Cortex of kidney (tissue), 1 donor: ENCODE measurements at places on chromosomes 6 and 20.

DNA sequence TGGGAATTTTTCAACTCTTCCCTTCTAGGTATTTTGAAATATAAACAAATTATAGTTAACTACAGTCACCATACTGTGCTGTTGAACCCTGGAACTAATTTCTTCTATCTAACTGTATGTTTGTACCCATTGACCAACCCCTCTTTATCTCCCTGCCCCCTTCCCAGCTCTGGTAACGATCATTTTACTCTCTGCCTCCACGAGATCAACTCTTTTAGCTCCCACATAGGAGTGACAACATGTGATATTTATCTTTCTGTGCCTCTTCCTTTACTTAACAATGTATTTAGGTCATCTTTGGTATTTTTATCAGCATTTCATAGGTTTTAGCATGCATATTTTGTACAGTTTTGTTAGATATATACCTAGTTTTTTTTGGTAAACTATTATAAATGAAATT, 45.9 kb downstream of the ASXL1 start:
- no peak for DNase-seq

- DNase-seq: no peak
These were observed 165.0 kb downstream of the VEGFA start for GRCh38 chr6:43934803-43935602.

DNA sequence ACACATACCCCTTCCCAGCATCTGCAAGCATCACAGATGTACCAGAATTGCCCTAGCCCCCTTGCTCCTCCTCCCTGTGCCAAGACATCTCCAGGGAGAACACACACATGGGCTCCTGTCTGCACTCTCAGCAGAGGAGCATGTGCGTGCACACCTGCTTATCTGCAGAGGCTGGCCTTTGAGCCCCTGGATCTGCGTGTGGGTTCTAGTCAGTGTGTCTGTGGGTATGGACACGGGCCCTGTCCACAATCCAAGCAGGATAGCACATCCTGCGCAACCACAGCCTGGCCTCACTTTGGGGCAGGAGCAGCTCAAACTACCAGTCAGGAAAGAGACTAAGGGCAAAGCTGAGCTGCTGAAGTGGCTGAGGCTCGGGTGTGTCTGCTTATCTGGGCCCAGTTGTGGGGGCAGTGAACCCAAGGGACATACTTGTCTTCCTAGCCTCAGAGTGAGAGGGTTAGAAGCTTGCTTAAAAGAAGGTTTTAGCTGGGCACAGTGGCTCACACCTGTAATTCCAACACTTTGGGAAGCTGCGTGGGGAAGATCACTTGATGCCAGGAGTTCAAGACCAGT, 41.0 kb downstream of the HM13 start:
- DNase-seq: no peak

- no peak for DNase-seq
These were observed 567.4 kb downstream of the CBLN4 start for GRCh38 chr20:55437798-55438415.

DNA sequence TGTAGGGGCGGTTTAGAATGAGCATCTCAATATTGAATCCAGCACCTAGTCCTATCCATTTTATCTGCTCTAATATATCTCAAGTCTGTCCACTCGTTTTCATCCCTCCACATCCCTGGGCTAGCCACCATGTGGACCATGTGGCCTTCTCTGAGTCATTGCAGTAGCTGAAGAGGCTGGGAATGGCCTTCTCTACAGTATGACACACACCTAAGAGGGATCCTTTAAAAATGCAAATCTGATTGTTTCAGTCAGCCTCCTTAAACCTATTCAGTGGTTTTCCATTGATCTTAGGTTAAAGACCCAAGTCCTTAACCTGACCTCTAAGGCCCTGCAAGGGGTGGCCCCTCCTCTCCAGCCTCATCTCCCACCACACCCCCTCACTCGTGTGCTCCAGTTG, 9.4 kb downstream of the RING1 start:
- no peak for DNase-seq

GRCh38 chr20:437787-438486, 24.4 kb downstream of the TBC1D20 start:
- no peak for DNase-seq

- DNase-seq: no peak
These were observed 138.2 kb upstream of the SLC22A16 start for GRCh38 chr6:110614586-110614985.

GRCh38 chr6:106716966-106717365, 87.6 kb downstream of the QRSL1 start:
- no peak for DNase-seq

- DNase-seq: no peak
These were observed 1.5 kb downstream of the CENPQ start for GRCh38 chr6:49464691-49465090.

DNA sequence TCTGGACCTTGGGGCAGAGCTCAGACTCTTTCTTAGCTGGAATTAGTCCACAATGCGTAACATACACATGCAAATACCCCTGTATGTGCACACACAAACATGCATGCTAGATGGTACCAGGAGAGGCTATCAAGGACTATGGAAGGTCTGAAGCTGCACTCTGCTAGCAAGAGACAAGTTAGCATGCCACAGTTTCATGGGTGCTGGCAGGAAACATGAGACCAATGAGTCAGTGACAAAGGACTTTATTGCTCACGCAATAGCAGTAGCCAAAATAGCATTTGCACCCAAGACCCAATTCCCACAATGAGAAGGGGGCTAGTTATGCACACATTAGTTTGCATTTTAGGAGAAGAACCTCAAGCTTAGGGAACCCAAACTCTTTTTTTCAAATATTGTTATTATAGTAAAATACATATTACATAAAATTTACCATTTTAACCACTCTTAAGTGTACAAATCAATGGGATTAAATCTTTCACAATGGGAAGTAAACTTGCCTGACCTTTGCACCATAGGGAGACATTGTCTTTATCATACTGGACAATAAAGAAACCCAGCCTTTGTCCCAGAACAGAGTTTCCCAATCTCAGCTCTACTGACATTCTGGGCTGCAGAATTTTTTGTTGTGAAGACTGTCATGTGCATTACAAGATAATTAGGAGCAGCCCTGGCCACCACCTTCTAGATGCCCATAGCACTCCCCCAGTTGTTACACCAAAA, 69.1 kb downstream of the NRSN1 start:
- DNase-seq: no peak

GRCh38 chr6:158834675-158835385, 15.7 kb upstream of the EZR start:
- no peak for DNase-seq

DNA sequence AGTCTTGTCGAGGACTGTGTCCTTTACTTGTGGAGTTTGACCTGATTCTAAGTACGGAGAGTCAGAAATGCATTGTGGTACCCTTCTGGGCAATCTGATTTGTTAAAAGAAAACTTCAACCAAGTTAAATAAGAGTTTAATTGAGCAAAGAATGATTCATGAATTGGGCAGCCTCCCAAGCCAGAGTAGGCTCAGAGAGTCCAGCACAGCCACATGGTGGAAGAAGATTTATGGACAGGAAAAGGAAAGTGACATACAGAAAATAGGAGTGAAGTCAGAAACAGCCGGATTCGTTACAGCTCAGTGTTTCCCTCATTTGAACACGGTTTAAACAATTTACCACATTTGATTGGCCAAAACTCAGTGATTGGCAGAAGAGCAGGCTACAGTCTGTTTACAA, 329.2 kb downstream of the DHX35 start:
- no peak for DNase-seq

- DNase-seq: no peak
These were observed 102.4 kb upstream of the SUPT3H start for GRCh38 chr6:45479834-45480751.

GRCh38 chr20:844473-845225, 11.1 kb downstream of the FAM110A start:
- DNase-seq: no peak

DNA sequence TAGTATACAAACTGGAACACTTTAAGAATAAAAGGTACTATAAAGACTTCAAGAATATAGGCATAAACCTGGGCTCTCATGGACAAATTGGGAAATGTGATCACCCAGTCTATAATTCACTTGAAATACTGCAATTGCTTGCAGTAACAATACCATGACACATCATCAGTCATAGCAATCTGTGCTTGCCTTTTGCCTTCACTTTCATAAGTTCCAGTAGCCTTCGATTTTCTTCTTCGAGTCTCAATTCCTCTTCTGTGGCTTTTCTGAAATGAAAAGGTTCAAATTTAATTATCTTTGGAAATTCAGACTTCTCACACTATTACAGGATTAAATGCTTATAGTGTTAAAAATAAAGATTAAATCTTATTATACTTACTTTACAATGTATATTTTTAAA, 96.3 kb upstream of the ZBTB24 start:
- no peak for DNase-seq

GRCh38 chr6:45531999-45532595, 154.4 kb upstream of the SUPT3H start:
- DNase-seq: no peak

GRCh38 chr6:166786704-166787293, 159.7 kb upstream of the RPS6KA2 start:
- DNase-seq: no peak

DNA sequence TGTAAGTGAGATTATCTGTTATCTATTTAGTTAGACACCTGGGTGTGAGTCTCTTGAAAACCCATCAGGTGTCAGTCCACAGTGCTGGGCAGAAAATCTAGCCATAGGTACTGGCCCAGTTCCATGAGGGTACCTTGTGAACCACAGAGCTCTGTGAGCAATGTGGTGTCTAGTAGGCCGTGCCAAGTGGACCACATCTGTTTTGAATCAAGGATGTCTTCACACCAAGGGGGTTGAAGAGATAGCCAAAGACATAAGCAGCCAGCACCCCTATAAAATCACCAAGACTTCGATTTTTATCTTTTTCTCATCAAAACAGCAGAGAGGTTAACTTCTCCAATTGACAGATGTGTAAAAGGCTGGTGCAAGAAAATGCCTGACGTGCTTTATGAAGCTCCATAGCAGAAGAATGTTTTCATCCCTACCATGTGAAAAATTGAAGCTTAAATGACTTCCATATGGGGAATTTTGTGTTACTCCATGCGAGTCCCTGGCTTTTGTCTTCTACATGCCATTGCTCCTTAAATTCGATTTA, 368.7 kb downstream of the HAO1 start:
- DNase-seq: no peak

GRCh38 chr20:51223183-51223720, 200.3 kb upstream of the KCNG1 start:
- DNase-seq: no peak

DNA sequence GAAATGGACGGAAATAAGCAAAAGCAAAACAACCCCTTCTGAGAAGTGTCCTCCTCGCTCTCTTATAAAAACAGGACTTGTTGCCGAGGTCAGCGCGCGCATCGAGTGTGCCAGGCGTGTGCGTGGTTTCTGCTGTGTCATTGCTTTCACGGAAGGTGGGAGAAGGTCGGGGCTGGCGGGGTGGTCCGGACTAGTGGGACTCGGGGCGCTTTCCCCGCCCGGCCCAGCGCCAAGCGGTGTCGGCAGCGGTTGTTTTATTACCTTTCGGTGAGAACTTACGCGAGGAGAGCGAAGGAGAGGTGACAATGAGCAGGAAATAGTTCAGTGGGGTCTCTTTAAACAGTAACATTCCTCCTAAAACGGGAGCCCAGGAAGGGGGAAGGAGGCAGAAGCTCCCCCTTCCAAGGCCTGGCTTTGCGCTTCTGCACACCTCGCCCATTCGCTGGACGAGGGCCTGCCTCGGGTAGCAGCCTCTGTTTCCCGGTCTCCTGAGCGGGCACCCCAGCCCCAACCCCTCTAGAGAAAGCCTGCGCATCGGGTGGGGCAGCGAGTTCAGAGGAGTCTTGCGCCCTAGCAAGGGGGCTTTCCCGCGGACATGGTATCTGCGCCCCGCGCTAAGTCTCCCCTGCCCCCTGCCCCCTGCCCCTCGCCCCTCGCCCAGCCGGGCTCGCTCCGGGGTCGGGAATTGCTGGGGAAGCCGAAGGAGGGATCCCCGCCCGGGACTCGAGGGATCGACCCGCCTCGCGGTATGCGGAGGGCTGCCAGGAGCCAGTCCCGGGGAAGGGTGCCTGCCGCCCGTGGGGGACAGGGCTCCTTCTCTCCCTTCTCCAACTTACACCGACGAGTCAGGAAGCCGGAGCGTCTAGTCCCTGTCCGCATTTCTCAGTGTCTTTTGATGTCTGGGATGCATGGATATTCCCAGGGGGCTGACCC, 1.2 kb upstream of the TBXT start:
- DNase-seq: no peak

DNA sequence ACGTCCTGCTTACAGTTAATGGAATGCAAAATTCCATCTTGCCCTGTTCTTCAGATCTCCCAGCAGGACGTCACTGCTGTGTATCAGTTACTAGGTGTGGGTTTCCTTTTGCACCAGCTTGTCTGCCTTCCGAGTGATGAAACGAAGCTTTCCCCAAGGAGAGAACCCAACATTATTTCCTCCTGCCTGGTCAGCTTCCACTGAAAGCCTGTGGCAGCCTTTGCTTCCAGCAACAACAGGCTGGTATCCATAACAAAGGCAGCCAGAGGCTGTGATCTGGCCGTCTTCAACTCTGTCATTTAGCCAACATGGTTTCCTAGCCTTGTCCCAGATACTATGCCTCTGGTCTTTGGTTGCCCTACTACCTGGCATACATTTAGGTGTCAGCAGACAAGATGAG, 78.9 kb upstream of the HEY2 start:
- no peak for DNase-seq

DNA sequence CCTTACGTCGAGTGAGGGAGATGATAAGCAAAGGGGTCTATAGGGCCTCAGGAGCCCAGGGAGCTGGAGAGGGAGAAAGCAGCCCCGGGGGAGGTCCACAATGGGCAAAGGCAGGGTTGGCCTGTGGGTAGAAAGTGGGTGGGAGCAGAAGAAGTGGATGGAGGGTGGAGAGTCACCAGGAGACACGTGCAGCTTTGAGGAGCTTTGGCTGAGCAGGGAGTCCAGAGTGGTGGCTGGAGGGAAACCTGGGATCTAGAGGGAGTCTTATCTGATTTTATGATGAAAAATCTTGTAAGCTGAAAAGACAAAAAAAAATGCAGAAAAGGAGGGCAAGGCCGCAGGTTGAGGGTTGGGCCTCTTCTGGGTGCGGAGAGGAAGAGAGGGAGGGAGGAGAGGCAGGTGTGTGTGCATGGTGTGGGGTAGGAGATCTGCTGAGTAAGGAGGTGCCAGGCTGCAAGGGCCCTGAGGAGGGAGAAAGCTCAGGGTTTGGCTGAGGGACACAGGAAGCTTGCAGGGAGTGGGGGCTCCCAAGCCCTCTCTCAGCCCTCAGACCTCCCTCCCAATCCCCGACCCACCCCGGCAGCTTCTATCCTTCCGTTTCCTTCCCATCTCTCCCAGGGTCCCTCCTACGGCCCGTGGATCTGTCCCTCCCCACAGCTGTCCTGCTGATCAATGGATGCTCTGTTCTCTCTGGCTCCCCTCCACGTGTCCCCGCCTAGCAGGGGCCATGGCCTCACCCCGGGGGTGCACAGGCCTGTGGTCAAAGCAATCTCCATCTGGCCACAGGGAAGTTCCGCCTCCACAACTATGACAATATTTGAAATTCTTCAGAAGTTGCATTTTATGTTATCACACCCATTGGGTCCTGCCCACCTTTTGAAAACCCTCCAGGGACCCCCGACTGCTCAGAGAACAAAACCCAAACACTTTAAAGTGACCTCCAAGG, 17.1 kb upstream of the BPI start:
- no peak for DNase-seq

GRCh38 chr6:167547751-167548150, 222.9 kb downstream of the TTLL2 start:
- no peak for DNase-seq

GRCh38 chr6:154923199-154923869, 71.8 kb upstream of the TIAM2 start:
- DNase-seq: no peak
